Tibial nerve (tissue), 4 donors: ENCODE measurements at places on chromosomes 2 and 18. TPM values are rescaled to one million over a fixed set of nuclear protein-coding genes. Genes with fewer than 3 reads are reported as not detected.

GRCh38 chr2:171578127-171578803, 56.0 kb downstream of the CYBRD1 start:
- no peak for DNase-seq

DNA sequence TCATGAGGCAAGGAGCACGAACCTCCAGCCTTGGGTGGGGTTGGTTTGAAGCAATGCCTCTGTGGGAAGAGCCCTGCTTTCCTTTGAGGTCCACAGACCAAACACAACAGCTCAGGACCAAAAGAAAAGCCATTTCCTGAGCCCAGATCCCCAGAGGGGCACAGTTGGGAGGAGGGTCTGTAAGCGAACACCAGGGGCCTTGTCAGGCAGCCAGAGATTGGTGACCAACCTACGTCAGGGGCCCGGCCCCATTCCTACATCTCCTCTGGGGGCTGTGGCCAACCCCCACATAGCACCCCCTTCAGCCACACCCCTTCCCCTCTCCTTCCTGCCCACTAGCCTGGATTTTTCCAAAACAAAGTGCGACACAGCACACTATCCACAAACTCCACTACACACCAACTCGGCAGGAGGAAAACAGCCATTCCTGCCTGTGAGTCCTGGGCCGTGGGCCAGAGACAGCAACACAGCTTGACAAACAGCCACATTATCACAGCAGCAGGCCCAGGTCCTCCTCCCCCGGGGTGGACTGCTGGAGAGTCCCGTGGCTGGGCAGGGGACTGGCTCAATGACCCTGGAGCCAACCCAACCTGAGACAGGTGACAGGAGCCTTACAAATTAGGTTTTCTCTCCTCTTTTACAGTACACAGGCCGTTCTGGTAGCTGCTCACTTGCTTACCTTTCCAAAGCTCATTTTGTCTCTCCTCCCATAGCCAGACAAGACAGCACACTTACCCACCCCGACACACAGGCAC, 98.8 kb downstream of the TNS1 start:
- peak; percentile 72 for DNase-seq

- no peak for DNase-seq
Measured at GRCh38 chr2:239086325-239087020, 238.6 kb downstream of the TWIST2 start.

DNA sequence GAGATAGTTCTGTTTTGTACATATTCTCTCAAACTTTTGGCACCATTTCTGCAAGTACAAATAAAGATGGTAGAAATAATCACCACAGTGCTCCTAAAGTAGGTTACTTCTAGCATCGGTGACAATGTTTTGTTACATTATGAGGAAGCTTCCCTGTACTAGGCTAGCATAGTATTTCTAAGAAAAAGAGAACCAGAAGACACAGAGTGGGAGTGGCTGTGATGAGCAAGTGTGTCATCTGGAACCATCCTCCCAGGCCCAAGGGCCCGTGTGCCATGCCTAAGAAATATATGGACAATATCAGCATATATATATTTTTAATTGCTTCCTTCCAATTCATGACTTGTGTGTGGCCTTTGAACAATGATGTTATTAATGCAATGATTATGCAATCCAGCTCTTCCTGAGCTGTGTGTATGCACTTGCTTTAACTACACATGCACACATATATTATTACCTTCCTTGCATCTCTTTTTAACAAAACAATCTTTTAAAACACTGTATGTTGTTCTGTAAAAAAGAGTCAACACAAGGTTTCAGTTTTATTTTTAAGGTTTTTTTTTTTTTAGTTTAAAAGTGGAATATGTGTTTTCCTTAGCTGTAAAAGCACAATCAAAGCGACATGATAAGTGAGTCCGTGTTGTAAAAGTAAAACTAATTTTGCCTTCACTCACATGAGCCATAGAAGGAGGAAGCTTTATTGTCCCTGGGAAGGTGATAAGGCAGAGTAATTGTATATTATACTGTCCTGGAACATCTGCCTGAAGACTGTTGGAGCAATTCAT, 303.9 kb downstream of the ZNF407 start:
- no peak for DNase-seq

The TLX2 gene
- not detected for total RNA-seq

The SLC40A1 gene
- 39.8 TPM for total RNA-seq

The CD8B2 gene
- total RNA-seq = not detected

The SCN3A gene
- 4.2 TPM for total RNA-seq

DNA sequence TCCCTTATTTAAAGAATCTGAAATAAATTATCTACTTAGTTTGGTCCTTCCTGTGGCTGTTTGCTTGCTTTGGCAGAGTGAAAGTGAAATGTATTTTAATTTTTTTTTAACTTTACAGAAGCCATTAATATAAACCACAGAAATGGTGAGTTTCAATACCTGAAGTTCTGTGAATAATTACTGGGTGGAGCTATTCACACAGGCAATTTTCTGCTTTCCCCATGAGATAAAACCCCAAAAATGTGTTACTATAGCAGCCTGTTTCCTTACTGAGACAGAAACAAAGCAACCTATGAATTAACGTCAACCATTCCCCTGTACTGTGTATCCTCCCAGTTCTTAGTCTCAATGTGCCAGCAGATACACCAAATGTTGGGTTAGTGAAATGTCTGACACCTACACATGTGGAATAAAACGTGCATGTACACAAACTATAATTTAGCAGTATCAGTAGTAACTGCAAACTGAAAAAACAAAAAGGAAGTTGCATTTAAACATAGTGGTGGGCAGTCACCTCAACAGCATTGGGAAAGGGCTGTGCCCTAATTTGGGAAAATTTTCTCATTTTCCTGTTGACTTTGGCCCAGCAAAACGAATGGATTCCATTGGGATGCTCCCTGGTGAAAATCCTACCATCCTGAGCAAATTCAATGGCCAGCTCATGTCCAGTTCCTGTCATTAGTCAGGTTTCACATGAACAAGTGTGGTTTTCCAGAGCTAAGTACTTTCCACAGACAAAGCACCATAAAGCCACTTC, 73.1 kb upstream of the RMDN2 start:
- no peak for DNase-seq

DNA sequence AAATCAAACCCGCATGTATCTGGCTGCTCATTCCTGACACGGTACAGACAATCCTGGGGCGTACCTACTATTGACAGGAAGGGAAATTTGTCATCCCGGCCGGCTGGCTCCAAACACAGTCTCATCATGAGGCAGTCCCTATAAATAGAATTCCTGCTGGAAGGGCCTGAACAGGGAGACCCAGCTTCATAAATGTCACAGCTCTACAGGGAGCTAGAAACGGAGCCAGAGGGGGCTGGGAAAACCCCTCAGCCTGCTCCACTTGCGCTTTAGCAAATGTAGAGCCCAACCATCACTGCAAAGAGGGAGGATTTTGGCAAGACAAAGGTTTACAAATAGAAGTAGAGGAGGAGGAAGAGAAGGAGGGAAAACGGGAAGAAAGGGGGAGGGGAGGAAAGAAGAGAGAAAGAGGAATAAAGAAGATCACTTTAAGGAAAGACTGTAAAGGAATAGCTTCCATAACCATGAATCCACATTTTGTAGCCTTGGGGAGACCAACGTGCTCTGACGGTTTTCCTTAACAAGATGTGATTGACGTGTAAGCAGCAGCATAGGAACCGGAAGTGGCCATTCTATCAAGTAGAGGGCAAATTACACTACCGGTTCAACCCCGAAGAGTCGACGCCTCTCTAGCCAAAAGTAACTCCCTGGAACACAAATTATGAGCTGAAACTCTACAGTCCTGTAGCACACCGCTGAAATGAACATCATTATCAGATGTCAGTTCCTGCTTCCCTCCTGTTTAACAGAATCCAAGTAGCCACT, 56.8 kb upstream of the TTN start:
- DNase-seq = no peak

- no peak for DNase-seq
Measured at GRCh38 chr2:127672341-127673224, 2.7 kb downstream of the LIMS2 start.

DNA sequence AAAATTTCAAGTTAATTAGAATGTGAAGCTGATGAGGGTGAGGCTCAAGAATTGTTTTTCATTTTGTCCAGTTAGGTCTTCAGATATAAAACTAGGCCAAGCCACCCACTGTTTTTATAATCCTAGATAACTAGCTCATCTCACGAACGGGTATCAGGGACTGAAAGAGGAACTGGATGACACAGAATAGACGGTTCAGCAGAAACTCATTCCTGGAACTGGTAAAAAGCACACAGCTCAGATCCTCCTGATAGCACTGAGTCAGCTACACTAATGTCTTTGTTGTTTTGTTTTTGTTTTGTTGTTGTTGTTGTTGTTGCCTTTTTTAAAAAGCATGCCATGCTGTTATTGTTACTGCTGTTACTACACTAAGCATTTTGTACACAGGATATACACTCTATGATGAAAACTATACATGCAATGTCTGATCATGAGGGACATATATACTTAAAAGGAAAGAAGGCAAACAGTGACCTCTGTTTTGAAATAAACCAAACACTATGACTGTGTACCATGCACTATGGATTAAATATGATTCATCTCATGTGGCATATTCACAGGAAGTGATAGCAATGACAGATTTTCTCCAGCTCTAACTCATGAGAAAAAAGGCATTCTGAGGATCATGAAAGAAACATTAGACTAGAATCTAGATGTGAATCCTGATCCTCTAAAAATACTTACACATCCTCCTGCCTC, 437.6 kb downstream of the NCKAP5 start:
- no peak for DNase-seq

- no peak for DNase-seq
Measured at GRCh38 chr2:64632835-64633819, 20.6 kb downstream of the SERTAD2 start.

The ERICH2 gene
- total RNA-seq = not detected

GRCh38 chr2:96951125-96951654, 35.2 kb downstream of the FAM178B start:
- peak; percentile 36 for DNase-seq

The TTC27 gene
- 22.8 TPM for total RNA-seq

- no peak for DNase-seq
Measured at GRCh38 chr2:160813506-160813858, 319.9 kb upstream of the RBMS1 start.

- DNase-seq = no peak
Measured at GRCh38 chr2:113686537-113686936, 59.5 kb downstream of the RABL2A start.

GRCh38 chr2:179580378-179581146, 280.9 kb downstream of the ZNF385B start:
- no peak for DNase-seq

The STON1 gene
- total RNA-seq = 56.6 TPM

The NCOA1 gene
- 57.0 TPM for total RNA-seq

GRCh38 chr2:133109772-133110171, 439.8 kb upstream of the LYPD1 start:
- no peak for DNase-seq

The GPR35 gene
- 8.2 TPM for total RNA-seq

GRCh38 chr2:19576411-19576810, 218.0 kb upstream of the OSR1 start:
- no peak for DNase-seq

- no peak for DNase-seq
Measured at GRCh38 chr2:236338495-236339184, 74.4 kb upstream of the ASB18 start.

GRCh38 chr2:112168422-112169124, 30.4 kb downstream of the FBLN7 start:
- no peak for DNase-seq

GRCh38 chr18:12238826-12239225, 15.3 kb upstream of the CIDEA start:
- DNase-seq = no peak

DNA sequence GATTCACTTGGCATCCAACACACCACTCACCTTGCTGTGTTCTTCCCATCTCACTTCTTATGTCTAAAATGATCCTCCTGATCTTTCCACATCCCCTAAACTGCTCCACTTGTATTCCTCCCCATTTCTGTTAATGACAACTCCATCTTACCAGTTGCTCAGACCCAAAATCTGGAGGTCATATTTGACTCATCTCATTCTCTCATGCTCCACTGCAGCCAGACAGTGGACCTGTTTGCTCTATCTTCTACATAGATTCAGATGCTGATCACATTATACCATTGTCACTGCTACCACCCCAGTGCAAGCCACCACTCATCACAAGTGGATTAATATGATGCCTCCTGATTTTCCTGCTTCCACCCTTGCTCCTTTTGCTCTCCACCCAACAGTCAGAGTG, 7.9 kb upstream of the NABP1 start:
- DNase-seq = no peak

The TRPM8 gene
- total RNA-seq = not detected

GRCh38 chr2:108267101-108267500, 21.6 kb upstream of the SULT1C2 start:
- no peak for DNase-seq
